ENCODE measurements at places on chromosomes 3 and 15.

- DNase-seq, result no peak
Measured at GRCh38 chr3:107670986-107671385, 148.2 kb downstream of the BBX start.

DNA sequence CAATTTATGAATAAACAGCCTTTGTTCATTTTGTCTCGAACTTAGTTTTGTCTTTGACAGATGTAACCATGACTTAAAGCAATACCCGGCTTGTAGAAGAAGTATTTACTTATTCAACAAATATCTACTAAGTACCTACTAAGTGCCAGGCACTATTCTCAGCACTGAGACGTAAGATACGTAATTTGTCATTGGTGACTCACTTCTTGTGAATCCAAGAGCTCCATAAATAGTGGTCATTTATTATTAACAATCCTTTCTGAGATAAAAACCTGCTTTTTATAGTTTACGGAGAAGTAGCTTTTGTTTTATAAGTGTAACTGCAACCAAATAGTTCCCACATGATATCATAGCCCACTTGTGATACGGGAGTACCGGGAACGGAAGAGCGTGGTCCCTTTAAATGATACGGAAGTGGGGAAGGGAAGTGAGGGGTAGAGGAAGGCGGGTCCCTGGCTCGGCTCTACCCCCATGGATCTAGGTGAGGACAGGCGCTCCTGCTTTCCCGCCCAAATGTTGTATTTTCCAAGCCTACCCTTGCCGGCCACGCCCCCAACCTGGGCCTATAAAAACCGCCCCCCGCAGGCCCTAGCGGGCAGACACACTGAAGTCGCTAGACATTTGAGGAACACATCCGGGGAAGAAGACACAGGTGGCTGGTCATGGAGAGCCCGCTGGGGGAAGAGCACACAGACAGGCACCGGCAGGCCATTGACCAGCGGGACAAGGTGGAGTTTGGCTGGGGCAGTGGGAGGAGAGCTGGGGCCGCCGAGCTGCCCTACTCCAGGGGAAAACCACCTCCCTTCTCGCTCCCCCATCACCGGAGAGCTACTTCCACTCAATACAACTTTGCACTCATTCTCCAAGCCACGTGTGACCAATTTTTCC lies at the start of gene SAMMSON:
SAMMSON (plus strand) TSS at position 594 of the 888 bp plus-strand sequence.
- DNase-seq, result no peak

DNA sequence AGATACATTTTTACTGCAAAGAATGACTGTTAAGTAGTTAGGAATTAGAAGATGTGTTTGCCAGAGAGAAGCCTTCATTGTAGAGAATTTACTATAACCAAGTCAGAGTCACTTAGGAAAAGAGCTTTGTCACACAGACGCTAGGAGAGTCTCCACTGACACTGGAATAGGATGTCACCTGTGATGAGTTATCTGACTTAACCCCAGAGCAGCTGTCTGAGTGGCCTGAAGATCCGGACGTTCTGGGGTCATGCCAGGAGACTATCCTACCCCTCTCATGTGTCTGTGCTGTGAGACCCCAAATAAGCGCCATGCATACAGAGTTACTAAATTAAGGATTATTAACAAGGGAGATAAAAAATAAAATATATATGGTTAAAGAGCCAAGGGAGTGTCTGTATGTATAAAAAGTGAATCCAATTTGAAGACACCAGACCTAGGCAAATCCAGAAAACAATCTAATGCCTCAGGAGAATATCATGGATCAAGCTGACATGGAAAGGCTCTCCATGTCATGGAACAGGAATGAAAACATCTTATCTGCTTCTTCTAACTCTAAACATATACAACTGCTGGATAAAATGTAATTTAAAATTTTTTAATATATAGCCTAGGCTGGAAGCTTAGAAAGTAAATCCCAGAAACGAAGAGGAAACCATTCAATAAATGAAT lies 43.5 kb downstream of the ITGB5 start:
- DNase-seq, result no peak

- DNase-seq, result no peak
Measured at GRCh38 chr3:43270078-43270477, 16.3 kb upstream of the SNRK start.

GRCh38 chr3:60932643-60933042 lies 318.6 kb downstream of the FHIT start:
- DNase-seq, result no peak

DNA sequence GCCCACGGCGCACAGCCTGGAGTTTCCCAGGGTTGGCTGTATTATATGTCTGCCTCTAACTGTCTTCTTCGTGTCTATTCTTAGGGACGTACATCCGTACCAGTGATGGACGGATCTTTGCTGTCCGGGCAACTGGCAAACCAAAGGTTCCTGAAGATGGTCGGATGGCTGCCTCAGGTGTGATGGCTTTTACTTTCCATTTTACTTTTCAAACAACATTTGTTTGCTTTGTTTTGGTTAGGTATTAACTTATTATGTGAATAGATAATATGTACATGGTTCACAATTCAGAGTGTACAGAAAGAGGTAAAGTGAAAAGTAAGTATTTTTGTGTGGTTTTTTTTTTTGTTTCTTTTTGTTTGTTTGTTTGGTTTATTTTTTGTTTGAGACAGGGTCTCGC lies 11.1 kb upstream of the TEX264 start:
- DNase-seq, result no peak

DNA sequence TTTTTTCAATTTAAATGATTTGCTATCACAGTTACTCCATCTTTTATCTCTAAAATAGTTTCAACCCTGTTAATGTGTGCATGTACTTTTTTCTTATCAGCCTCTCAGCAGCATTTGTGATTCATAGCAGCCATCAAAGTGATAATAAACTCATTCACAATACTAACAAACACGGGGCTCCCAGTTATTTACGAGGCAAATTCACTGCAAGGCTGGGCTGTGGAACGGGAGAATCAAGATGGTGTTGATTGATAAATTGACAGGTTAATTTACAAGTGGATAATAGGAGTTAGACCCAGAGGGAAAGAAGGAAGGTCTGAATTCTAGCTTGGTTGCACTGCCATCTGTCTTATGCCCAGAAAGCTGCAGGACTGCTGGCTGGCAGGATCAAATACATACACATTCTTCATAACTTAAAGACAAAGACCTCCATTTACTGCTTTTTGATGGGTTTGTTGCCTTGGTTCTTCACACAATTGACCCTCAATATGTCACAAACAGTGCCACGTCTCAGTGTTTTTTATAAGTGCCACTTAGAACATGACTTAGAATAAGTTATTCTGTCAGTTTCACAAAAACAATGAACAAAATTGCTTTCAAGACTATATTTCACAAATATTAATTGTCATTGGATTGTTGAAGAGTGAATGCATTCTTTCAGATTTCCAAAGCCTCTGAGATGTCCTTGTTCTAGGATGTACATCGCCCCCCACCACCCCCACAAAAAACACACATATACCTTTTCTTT lies 562.8 kb downstream of the NR2F2 start:
- DNase-seq, result no peak

- DNase-seq, result peak; percentile 64
Measured at GRCh38 chr15:92951800-92952457, 51.8 kb downstream of the CHD2 start.

DNA sequence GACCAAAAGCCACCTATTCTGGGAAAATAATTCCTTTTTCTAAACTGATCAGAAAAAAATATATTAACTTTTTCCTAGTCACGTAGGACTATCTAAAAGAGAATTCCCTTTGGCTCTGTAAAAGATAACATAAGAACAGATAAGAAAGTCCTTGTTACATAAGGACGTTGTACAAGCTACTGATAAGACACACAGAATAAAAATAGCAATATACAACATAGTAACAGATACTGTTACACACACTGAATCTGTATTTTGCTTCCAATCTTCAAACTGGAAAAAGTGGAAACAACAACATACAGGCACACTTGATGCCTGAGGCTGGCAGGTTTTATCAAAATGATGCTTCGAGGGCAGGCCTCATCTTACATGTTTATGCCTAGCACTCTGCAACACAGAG lies 59.8 kb downstream of the SNX4 start:
- DNase-seq, result no peak

GRCh38 chr3:141096164-141096563 lies 45.0 kb downstream of the SPSB4 start:
- DNase-seq, result no peak

- DNase-seq, result no peak
Measured at GRCh38 chr3:125310623-125311081, 64.5 kb downstream of the ZNF148 start.

DNA sequence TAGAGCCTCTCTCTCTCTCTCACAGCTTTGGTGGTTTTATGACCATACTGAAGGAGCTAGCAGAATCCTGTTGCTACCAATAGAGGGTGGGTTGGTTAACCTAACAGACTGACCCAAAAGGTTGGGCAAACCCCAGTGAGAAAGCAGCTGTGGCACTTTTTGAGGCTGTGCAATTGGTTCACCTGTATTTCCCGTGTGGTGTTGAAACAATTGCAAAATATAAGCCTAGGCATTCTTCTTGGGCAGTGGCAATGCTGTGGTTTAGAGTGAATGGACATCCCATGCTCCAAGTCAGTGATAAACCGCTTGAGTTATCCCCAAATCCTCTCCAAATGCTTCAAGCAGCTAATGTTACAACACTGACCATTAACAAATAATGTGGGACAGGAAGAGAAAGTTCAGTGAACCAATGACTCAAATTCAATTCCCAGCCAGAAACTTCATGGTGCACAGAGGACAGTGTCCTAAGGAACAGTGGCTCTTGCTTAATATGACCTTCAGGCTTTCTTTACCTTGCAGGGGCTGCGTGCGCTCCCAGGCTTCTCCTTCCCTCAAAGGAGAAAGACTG lies 261.9 kb upstream of the ICE2 start:
- DNase-seq, result no peak

- peak; percentile 29 for DNase-seq
Measured at GRCh38 chr15:99343881-99344551, 92.7 kb downstream of the LRRC28 start.

DNA sequence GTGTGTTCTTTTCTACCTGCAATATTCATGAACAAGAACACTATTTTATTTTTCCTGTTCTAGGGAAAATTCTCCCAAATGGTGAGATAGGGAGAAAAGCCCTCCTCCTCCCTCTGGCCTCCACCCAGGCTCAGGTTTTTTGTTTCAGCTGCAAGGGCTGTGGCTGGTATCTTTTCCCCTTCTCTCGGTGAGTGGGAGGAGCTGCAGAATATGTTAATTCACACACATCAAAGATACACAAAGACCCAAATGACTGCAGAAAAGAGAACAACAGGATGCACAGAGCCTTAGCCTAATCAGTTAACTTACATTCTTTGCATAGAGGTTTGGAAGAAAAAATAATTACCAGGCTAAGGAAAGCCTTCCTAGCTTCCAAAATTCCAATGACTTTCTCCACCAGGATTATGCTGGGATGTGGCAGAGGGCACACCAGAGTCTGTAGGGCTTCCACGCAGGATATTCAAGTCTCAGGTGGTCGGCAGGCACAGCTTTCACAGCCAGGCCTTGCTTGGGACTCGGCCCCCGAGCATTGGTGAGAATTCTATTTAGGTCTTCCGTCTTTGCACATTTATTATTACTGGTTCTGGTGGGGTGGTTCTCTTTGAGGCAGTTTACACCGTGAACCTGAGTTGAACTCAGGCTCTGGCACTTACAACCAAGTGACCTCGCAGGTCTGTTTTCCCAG lies 64.9 kb downstream of the ABHD5 start:
- DNase-seq, result no peak

DNA sequence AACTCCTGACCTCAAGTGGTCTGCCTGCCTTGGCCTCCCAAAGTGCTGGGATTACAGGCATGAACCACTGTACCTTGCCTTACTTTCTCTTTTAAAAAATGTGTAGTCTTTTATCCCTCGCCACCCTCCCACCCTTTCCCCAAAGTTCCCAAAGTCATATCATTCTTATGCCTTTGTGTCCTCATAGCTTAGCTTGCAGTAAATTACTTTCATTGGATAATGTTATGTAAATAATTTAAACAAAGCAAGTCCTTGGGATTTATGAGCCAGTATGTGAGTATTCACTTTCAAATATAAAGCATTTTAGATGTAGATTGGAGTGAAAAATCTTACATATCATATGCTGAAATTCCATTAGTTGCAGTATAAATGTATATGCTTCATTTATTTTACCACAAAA lies 11.0 kb downstream of the GTF2A2 start:
- DNase-seq, result no peak

DNA sequence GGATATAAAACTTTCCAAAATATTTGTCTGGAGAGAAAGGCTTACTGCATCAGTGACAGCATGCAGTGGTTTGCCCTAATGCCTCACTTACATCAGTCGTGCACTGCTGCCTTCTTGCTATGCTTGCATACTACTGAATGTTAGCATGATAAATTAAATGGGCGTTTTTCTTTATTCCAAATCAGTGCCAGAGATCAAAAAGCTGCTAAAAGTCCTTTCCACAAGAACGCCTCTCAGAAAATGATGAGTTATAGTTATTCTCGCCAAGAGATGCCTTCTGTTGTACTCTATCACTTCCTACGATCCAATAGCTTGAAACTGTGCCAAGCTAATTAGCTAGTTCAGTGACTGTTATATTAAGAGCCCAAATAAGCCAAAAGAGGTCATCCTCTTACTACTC lies 345.8 kb upstream of the ROBO2 start:
- DNase-seq, result no peak

DNA sequence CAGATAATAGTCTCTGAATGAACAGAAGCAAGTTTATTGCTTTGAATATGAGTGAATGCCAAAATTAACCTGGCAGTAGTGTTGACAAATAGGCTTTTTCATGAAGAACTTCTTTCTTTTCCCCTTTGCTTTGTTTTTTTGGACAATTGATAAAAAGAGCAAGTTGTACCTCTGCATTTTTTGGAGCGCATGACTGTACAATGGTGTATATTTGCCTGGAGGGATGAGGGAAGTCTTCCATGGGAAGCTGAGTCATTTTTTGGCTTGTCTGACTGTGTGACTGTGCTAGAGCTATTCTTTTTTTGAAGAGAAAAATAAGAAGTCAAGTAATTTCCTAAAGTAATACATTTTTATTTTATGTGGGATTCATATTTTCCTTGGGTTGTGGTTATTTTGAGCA lies 186.9 kb downstream of the KLHL25 start:
- DNase-seq, result peak; percentile 72

- no peak for DNase-seq
Measured at GRCh38 chr3:114179575-114179974, 723 bp upstream of the DRD3 start.

DNA sequence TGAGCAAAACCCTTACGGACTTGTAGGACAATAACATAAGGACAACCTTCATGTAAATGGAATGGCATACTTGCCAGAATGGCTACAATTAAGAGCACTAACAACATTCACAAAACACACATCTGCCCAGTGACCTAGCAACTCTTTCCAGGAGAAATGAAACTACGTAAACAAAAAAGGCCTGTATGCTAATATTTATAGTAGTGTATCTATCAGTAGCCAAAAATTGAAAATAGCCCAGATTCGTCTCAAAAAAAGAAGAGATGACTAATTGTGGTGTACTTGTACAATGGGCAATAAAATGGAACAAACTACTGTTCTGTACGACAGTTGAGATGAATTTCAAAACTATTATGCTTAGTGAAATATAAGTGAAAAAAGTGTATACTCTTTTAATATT lies 38.4 kb downstream of the CMC1 start:
- DNase-seq, result no peak

- DNase-seq, result no peak
Measured at GRCh38 chr15:76253691-76254473, 57.4 kb downstream of the ETFA start.

GRCh38 chr3:40116478-40117177 lies 192.9 kb upstream of the EIF1B start:
- DNase-seq, result no peak
